LoVo (cell line): ENCODE measurements at places on chromosomes 1 and 21.
A peak's percentile ranks its signal among the peaks of the same experiment; 100 is the strongest.

GRCh38 chr1:107141491-107142126 is 770 bp downstream of the NTNG1 start:
- DNase-seq: no peak

GRCh38 chr21:20617130-20617529 is 381.1 kb upstream of the NCAM2 start:
- no peak for DNase-seq

- DNase-seq: no peak
These were observed 24.7 kb upstream of the DISP1 start for GRCh38 chr1:222790115-222790514.

GRCh38 chr1:234535763-234536515 is 57.0 kb upstream of the TARBP1 start:
- no peak for DNase-seq

DNA sequence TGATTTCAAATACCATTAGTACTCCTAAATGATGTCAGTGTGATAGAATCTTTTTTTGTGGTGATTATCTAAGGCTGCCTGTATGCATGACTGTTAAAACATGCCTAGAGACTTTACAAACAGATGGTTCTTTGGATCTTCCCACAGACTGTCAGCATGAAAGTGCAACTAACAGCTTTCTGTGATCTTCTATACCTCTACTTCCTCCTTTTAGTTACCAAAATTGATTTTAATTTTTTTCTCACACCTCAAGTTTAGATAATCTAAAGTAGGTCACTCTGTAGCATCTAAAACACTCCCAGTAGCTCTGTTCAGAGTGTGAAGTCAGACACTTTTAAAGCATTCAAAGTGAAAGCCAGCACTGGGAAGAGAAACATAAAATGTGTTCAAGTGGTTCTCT is 534.5 kb downstream of the PTPRC start:
- DNase-seq: no peak

DNA sequence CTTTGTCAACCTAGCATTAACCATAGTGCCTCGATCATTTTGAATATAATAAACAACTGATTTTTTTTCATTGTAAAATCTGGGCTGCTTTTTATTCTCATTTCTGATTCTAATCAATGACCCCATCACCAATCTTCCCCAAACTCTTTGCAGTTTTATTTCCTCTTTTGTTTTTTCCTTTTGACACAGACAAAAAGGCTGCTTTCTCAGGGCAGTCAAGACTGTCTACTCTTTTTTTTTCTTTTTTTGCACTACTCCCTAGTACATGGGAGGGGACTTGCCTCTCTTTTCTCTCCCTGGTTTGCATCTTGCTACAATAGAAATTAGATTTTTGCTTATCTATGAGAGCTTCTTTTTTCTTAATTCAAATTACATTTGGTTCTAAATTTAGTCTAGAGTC is 987.9 kb downstream of the ADGRL2 start:
- DNase-seq: no peak

- no peak for DNase-seq
These were observed 85.8 kb downstream of the MIS18A start for GRCh38 chr21:32193098-32193465.

GRCh38 chr1:244047621-244048255 is 3.3 kb upstream of the ZBTB18 start:
- peak; percentile 36 for DNase-seq

DNA sequence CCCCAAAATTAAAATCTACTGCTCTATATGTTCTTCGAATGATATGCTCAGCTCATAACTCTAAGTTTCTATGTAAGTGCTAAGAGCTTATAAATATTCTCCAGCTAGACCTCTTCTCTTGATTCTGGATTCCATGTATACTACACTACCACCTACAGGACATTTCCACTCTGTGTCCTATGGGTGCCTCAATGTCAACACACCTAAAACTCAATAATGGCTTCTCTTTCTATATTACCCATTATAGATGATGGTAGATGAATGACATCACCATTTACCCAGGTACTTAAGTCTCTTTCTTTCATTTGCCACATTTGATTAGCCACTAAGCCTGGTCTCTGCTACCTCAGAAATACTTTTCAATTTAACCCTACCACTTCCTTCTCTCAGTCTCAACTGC is 41.3 kb downstream of the TBX19 start:
- peak; percentile 14 for DNase-seq

DNA sequence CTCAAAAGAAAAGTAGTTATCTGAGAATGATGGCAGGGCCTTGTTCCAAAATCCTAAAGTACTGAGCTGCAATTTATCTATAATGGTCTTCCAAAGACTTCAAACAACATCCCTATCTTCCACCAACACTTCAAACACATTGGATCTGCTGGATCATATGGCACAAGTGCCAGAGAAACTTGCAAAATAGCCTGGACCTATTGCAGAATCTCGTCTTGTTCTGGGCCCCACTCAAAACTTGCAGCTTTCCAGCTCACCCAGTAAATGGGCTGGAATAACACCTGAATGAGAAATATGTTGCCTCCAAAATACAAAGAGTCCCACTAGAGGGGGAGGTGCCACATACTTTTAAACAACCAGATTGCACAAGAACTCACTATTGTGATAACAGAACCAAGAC is 44.0 kb upstream of the PKN2 start:
- no peak for DNase-seq

DNA sequence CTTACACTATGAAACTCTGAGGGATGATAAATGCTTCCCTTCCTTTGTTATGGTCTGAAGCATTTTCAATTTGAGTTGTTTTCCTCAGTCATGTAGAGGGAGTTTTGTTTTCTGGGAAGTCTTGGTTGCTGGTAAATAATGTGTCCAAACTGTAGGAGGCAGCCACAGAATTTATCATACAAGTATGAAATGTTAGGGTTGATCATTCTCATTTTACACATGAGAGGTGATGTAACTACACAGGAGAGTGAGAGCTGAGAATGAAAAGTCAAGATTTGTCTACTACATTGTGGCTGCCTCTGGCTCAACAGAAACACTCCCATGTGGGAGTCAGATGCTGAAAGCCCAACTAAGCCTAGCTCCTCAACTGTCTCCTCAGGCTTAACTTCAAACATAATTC is 182.5 kb upstream of the SGIP1 start:
- DNase-seq: no peak
